Osteocyte (in vitro differentiated cells): ENCODE measurements at places on chromosomes 6 and 20. TPM values are rescaled to one million over a fixed set of nuclear protein-coding genes. Genes with fewer than 3 reads are reported as not detected.

GRCh38 chr6:41209547-41210320 is 8.8 kb upstream of the TREML2 start:
- DNase-seq, result peak; percentile 54

DNA sequence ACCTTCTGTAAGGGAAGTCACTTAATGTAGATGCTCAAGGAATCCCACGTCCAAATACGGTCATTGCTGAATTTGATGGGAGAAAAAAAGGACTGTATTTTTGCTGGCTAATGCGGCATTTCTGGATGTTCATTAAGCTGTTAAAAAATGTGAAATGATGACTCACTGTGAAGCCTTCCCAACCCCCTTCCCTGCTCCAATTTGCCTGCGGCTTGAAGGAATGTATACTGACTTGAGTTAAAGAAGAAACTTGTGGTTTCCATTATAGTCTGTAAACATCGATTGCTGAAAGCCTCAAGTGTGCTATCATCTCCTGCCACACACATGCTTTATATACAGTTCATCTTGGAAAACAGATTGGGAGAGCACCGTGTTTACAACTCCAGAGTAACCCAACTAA is 249.1 kb upstream of the JAG1 start:
- no peak for DNase-seq

ENPP1 gene
- 21.1 and 22.4 TPM in 2 replicates for total RNA-seq

GRCh38 chr6:113570161-113570560 is 287.0 kb upstream of the MARCKS start:
- no peak for DNase-seq

- DNase-seq, result peak; percentile 88
Observed at GRCh38 chr6:31814677-31815024, 432 bp downstream of the HSPA1L start.

GRCh38 chr6:104301951-104302350 is 557.8 kb downstream of the HACE1 start:
- no peak for DNase-seq

DNA sequence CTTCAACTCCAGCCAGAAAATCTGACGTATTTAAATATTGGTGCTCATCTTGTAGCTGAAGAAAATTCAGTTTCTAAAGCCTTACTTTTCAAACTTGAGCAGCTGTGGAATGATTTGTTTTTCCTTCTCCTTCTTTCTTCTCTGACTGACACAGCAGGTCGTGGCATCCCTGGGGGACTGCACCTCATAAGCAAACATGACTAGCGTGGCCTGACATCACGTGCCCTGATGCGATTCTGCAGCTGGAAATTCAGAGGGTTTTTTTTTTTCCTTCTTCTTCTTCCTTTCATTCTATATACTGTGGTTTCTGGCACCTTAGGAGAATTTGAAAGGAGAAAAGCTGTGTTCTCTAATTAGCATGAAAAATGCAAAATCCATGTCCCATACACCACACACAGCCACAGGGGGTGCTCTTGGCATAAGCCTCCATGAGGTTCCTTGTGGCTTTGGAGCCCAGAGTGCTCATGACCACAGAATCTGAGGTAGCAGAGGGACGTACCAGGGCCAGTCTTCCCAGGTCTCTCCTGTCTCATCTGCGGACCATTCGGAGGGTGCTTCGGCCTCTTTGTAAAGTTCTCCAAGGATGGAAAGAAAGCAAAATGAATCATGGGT is 258.5 kb upstream of the CDH4 start:
- no peak for DNase-seq

GRCh38 chr6:119138906-119139541 is 60.6 kb upstream of the FAM184A start:
- DNase-seq, result peak; percentile 49

DNA sequence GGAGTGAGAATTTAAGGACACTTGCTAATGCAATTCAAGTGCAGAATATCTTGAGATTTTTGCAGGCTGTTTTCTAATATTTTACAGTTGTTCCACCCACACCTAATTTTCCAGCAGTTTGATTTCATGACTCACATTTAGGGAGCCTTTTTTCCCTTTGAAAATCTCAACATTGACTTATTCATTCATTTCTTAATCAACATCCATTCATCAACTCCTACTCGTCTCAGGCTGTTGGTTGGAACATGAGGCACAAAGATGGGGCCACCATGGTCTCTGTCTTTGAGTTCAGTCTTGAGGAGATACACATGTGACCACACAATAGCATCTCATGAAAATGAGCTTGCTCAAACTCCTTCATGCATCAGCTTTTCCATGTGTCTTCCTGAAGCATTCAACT is 135.6 kb downstream of the UNC5CL start:
- no peak for DNase-seq
